ENCODE measurements at places on chromosomes 7 and 10.
A peak's percentile ranks its signal among the peaks of the same experiment; 100 is the strongest.

DNA sequence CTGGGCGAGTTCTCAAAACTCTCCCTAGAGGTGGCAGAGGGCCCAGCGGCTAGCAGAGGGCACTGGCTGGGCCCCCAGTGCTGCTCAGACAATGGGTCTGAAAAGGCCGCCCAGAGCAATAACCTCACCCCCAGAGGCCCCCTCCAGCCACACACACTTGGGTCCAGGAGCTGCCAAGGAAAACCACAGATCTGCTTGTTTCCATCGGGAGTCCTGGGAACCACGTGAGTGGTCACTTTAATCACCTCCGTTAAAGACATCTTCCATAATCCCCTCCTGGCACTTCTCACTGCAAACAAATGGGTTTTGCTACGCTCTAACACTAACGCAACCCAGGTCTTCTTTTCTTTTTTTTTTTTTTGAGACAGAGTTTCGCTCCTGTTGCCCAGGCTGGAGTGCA lies 30.0 kb downstream of the NUDT1 start:
- no peak for DNase-seq

- no peak for DNase-seq
Observed at GRCh38 chr7:39656415-39656814, 33.0 kb downstream of the RALA start.

DNA sequence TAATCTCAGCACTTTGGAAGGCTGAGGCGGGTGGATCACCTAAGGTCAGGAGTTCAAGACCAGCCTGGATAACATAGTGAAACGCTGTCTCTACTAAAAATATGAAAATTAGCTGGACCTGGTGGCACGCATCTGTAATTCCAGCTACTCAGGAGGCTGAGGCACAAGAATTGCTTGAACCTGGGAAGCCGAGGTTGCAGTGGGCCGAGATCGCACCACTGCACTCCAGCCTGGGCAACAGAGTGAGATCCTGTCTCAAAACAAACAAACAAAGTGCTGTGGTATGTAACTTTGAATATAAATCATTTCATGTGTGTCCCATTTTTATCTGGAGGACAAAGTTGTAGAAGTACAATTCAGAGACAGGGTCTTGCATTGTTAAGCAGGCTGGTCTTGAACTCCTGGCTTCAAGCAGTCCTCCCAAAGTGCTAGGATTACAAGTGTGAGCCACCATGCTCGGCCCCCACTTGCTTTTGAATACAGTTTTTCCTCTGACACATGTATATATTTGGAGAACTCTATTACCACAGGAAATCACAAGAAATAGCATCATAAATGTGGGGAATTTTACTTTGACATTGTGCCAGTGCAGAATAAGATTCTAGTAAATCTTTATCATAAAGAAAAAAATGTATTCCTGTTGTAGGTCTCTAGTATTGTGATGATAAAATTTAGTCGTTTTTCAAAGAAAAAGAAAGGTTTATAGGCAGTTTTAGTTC lies 32.6 kb downstream of the PTPN12 start:
- DNase-seq: no peak

DNA sequence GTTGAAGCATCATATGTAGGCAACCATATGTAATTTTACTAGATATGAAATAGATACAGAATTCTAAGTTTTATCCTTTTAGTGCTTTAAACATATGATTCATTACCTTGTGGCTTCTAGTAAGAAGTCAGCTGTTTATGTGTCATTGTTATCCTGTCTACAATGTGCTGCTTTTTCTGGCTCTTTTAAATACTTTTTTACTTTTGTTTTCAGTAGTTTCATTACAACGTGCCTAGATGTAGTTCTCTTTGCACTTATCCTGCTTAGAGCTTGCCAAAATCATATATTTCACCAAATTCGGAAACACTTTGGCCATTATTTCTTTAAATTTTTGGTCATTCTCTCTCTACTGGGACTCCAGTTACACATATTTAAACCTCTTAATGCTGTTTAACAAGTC lies 26.4 kb downstream of the YAE1 start:
- DNase-seq: no peak

GRCh38 chr7:2450198-2451107 lies 25.7 kb downstream of the GRIFIN start:
- DNase-seq: no peak

- DNase-seq: no peak
Observed at GRCh38 chr10:1173091-1173490, 116.9 kb downstream of the WDR37 start.

DNA sequence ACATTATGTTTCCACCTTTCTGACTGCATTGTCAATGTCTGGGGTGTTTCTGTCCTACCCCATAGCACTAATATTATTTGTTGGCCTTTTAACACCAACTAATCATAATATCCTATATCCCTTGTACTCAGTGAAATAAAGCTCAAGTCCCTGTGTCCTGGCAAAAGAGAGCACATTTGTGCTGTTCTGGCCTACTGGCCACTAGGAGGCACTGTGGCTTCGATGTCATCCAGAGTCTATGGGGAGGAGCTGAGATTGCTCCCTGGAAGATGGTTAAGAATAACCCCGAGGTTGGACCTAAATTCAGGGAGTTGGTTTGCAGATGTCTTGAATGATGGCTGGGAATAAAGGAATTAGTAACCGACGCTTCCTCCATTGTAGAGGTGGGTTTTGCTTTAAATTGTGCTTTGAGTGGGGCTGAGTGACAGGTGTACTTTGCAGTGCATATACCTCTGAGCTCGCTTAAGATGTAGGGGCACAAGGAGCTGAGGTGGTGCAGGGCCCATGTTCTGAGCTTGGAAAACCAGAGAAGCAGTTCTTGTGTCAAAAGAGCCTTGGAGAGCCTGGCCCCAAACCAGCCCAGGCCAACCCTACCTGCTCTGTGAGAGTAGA lies 191.2 kb upstream of the PRSS1 start:
- no peak for DNase-seq

- no peak for DNase-seq
Observed at GRCh38 chr7:55110993-55111361, 92.2 kb downstream of the EGFR start.

- DNase-seq: no peak
Observed at GRCh38 chr10:125911990-125912389, 15.6 kb downstream of the FANK1 start.

- no peak for DNase-seq
Observed at GRCh38 chr7:48748081-48748833, 176.1 kb upstream of the CDC14C start.

GRCh38 chr7:22604246-22604645 lies 104.3 kb upstream of the STEAP1B start:
- DNase-seq: no peak

- peak; percentile 33 for DNase-seq
Observed at GRCh38 chr7:128697302-128697905, 25.3 kb downstream of the GARIN1A start.

DNA sequence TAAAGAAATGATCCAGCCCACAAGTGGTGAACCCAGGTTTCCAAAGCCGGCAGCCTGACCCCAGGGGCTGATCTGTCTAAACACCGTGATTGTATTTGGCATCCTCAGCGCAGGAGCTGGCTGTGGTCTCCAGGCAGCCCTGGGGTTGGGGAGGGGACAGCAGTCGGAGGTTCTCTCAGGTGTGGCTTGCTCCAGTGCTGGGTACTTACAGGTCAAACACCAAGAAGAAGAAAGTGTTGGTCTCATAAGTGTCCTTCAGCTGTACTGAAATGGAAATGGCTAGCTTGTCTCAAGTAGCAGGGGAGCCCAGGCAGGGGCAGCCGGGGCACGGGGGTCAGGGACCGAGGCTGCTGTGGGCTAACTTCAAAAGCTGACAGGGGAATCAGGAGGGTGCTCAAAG lies 6.0 kb downstream of the PHKG1 start:
- no peak for DNase-seq

DNA sequence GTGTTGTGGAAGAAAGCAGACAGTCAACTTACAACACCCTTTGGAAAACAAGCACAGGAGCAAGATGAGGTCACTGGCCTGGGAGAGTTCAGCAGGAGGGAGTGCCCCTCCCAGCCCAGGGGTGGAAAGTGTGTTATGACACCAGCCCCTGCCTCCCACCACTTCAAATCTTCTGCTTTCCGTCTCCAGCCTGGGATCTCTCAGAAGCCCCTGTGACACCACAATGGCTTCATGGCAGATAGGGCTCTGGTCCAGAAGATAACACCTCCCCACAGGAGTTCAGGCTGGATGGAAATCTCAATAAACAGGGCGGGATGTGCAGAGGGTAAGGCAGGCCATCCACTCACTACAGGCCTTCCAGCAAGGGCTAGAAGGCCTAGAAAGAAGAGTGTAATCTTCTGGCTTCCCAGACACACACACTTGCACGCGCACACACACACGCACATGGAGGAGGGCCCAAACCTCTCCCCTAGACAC lies 48.7 kb upstream of the ZMIZ1 start:
- no peak for DNase-seq

DNA sequence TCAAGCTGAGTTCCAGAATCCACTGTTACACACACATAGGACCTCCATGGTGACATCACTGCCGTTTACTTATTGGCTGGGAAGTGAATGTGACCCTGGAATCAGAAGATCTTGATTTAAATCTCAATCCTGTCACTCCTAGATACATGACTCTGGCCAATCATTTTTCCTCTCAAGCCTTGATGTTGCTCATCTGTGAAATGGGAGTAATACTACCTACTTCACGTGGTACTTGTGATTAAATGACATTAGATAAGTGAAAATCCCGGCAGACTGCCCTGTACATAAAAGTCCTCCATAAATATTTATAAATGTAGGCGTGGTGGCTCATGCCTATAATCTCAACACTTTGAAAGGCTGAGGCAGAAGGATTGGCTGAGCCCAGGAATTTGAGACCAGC lies 88.0 kb upstream of the SVIL start:
- no peak for DNase-seq

DNA sequence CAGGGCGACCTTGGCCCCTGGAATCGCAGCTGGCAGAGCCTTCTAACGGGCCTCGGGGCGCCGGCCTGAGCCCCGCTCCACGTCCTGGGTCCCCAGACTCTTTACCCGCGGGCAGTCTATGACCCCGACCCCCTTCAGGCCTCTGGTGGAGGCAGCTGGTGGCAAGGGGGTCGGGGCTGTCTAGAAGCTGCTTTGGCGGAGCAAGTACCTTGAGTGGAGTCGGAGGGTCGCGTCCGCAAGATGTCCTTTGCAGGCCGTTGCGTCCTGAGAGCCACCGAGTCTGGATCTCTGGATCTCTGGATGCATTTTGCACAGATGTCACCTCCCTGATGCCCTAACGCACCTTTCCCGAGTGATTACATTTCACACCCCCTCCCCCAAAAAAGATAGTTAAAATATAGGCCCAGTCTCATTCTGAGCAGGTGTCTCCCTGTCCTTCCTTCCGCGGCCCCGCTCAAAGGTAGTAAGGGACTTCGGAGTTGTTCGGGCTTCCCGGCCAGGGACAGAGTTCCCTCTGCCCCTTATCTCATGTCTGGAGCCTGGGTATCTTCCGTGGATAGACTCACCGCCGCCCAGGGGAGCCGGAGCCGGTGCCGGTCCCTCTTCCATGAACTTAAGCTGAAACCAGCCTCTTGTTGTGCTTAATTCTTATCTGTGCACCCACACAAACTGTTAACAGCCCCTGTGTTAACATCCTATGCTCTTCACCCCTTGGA lies 457 bp downstream of the ACADSB start:
- no peak for DNase-seq

DNA sequence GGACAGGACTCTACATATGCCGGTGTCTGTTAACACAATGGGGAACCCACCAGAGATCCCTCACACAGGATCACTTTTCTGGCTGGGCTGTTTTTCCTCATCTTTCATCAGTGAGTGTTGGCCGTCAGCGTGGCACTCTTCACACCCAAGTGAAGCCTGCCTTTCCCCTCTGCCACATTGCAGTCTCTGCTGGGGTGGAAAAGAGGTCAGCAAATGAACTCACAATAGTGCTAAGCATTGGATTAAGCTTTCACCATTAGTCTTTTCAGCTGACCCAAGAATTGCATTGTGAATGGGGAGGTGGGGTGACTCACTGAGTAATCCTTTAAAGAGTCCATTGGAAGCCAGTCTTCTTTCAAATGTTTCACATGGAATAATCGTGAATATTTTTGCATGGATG lies 143.0 kb downstream of the KIAA1217 start:
- no peak for DNase-seq

DNA sequence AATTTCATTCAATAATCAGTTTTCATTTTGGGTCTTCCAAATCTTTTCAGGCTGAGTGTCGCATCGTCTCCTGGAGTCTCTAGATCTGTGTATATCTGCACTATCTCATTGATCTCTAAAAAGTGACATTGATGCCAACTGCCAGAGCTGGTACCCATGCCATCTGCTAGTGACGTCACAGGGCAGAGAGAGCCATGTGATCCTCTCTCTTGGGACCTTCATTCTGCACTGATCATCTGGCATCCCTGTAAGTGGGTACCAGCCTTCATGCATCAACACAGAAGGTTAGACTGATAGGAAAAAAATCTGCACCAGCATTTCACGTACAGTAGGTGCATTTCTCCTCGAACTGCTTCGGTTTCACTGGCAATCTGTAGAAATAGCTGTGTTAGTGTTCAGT lies at the start of gene NEUROD6:
Gene NEUROD6 (minus strand): TSS at position 124 of the 400 bp plus-strand sequence. CDS start 1,458 bp downstream, outside the sequence.
- no peak for DNase-seq

DNA sequence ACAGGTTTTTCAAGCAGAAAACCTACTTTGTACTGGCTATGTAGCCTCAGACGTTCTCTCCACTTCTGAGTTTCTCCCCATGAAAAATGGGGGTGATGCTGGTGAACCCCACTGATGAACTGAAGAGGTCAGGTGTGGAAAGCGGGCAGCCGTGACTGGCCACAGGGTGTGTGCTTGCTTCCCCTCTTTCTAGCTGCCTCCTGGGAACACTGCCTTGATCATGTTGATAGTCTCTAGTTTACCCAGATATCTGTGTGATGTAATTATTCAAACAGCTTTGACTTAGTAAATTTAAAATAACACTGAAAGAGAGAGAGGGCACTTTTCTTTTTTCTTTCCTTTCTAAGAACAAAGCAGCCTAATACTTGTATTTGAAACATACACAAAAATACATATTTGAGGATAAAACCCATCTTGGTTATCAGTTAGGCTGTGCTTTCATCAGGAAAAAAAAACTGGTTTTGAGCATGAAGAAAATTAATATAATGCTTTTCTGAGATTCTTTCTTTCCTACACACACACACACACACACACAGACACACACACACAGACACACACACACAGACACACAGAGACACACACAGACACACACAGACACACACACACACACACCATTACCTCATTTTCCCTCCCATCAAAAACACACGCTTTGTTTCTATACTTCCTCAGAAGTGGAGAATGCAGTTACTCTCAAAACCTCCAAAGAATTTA lies 76.7 kb downstream of the MACC1 start:
- DNase-seq: no peak

DNA sequence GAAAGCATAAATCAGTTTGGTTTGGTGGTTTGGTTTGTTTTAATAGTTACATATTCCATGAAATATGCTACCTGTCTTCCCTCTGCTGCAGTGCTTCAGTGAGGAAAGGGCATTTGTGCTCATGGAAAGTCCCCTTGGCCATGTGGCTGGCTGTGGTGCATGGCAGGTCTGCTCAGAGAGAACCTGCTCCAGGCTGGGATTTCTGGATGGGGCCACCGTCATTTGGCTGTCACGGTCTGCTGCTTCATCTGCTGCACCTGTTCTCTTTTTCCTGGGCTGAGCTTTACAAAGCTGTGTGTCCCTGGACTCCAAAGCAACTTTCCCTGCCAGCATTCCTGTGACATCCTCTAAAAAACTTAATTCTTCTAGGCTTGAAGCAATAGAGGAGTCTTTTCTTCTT lies 8.9 kb downstream of the CDK14 start:
- DNase-seq: no peak

- no peak for DNase-seq
Observed at GRCh38 chr7:12475362-12476063, 71.8 kb upstream of the VWDE start.

Data from stimulated activated CD4-positive, alpha-beta T cell treated with anti-CD3 and anti-CD28 coated beads, TNF-alpha, amount 100 ng/mL, for 1 hour (primary cell).